Stimulated activated CD4-positive, alpha-beta T cell treated with anti-CD3 and anti-CD28 coated beads, Interleukin-12 subunit alpha, Interleukin-12 subunit beta, amount 100 ng/mL, for 4 hours (primary cell): ENCODE measurements at places on chromosomes 2 and 18.

GRCh38 chr18:13382954-13383827 is 164.6 kb downstream of the LDLRAD4 start:
- DNase-seq = no peak

GRCh38 chr2:224934526-224935188 is 107.6 kb downstream of the DOCK10 start:
- no peak for DNase-seq

- DNase-seq = no peak
These were observed at the start of gene SULT1C3 for GRCh38 chr2:108239786-108240185. Gene SULT1C3, plus strand, starts transcription at chr2:108239968. Its CDS starts 7,227 bp downstream, at chr2:108247195.

DNA sequence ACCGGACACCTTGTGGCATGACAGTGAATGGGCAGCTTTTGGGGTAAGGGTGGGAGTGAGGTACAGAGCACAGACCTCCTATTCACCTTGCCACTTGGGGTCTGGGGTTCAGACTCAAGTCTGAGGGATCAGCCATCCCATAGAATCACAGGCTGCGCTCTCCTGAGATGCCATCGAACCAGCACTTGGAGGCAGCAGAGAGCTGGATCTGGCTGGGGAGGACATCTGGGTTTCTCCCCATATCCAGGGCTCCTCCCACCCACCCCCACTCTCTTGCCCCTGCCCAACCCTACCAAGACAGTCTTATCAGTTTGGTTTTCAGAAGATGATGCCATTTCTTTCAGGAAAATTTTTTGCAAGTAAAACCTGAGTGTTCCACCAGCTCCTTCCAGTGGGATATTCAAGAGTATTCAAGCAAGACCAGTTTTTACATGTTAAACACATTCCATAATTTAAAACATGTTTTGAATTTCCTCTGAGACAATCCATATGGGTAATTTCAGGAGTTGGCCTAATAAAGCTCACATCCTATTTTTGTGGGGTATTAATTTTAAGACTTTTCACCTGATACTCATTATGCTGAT is 29.2 kb upstream of the TEX44 start:
- DNase-seq = no peak

DNA sequence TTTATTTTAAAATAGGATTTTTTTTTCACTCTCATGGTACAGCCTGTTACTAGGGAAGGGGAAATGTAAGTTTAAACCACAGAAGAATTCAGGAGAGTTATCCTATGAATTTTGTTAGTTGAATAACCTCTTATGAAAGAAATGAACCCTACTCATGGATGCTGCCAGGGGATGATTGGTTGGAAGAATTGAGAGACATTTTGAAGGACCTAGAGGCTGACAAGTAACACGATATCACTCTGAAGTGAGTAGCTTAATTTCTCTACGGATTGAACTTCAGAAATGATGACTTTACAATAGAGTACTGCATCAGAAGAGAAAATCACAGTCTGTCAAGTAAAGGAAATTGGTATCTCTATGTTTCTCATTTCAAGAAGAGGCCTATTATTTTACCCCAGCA is 1346.2 kb downstream of the SUCLG1 start:
- DNase-seq = no peak

DNA sequence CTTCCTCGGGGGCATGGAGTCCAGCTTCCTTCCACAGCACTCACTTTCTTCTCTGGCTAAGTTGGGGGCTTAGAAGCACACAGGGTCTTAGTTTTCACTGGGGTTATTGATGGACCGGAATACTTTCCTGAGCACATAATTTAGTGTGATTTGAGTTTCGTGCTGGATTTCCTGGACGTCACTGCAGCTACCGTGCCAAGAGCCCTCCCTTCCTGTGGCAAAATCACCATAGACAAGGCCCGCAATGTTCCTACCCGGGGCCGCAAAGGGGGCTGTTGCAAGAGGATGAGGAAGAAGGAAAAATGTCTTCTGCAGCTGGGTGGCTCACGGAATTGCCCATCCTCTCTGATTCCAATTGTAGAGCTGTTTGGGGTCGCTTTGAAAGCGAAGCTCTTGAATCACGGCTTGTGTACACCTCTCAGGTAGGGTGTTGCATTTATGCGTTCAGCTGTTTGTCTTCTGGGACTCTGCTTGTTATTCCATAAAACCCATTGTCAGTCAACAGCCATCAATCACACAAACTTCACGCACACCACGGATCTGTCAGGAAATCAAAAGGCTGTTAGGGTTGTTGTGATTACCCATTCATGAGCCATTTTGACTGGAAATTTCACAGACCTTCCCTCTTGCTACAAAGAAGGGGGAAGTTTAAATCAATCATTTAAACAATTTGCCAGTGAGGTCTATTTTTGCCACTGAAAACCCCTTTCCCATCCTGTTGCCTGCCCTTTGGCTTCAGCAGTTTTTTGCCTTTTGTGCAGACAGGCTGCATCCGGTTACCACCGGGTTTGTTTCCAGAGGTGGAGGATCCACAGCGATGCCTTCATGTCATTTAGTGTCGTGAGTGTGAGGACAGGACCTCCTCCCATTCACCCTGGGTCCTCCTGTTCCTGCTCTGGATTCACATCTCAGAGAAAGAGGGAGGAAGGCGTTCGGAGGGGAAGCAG is 36.0 kb downstream of the SMIM21 start:
- no peak for DNase-seq

DNA sequence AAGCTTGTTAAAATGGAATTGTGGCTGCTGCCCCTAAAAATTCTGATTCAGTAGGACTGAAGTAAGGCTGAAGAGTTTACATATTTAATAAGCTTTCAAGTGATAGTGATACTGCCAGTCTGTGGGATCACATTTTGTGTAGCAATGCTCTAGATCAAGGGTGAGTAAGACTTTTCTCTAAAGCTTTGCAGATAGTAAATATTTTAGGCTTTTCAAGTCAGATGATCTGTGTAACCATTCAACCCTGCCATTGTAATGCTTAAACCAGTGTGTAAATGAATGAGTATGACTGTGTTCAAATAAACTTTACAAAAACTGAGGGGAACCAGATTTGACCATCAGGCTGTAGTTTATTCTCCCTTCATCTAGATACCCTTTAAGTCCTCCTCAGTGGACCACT is 92.7 kb downstream of the PIK3C3 start:
- DNase-seq = no peak

DNA sequence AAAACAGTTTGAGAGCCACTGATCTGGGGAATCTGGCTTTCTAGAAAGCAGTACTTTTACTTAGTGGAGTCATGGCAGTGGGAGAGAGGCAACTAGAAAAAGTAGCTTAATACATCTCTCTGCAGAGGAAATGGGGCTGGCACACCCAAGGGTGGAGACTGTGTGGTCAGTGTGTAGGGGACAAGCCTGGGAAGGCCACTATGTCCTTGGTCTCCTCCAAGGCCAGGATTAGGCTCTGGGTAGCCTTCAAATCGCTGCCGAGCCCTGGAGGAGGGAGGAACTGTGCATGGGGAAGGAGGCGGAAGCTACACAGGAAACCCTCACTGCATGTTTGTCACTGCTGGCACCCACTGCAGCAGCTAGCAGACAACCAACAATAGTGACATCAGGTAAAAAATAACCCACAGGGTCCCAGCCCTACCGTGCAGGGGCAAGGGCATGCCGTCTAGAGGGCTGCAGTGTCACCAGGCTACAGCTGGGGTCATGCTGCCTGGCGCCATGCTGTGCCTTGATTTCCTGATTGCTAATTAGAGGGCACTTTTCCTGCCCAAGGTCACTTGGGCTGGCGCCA is 34.8 kb downstream of the LBH start:
- no peak for DNase-seq

- DNase-seq = no peak
These were observed 5.3 kb upstream of the NCL start for GRCh38 chr2:231469583-231469950.

GRCh38 chr2:156511803-156512202 is 75.6 kb downstream of the GPD2 start:
- DNase-seq = no peak

GRCh38 chr2:82875858-82876257 is 1583.2 kb downstream of the SUCLG1 start:
- no peak for DNase-seq

DNA sequence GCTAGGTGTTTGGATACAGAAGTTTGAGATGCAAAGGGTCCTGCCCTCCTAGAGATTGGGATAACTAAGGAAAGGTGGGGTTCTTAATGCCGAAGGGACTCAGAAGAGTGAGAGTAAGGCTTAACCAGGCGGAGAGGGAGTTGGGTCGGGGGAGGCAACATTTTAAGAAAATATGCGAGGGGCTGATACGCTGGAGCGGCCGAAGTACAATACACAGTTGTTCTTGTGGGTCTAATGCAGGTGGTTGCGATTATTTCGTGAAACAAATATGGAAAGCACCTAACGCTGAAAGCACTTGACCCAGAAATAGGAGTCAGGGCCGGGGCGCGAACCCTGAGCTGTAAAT is 344 bp upstream of the MRPL33 start:
- DNase-seq = no peak

- no peak for DNase-seq
These were observed 24.4 kb upstream of the CHMP1B start for GRCh38 chr18:11826836-11827235.

- DNase-seq = no peak
These were observed 19.9 kb downstream of the MBP start for GRCh38 chr18:77112747-77113092.

DNA sequence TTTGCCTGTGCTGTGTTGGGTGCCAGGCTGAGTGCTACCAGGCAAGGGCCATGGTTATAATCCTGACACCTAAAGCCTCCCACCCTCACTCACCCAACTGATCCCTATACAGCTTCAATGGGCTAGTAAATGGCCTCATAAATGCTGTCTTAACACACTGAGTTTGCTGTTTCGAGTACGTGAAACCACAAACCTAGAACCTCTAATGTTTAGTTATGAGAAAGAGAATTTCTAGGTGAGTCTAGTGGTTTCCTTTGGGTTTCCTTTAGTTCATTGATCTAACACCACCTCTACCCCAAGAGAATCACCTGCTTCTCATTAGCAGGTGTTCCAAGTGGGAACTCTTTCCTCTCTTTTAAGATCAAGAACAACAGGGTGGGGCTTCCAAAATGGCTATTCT is 172.0 kb downstream of the MC4R start:
- DNase-seq = no peak

DNA sequence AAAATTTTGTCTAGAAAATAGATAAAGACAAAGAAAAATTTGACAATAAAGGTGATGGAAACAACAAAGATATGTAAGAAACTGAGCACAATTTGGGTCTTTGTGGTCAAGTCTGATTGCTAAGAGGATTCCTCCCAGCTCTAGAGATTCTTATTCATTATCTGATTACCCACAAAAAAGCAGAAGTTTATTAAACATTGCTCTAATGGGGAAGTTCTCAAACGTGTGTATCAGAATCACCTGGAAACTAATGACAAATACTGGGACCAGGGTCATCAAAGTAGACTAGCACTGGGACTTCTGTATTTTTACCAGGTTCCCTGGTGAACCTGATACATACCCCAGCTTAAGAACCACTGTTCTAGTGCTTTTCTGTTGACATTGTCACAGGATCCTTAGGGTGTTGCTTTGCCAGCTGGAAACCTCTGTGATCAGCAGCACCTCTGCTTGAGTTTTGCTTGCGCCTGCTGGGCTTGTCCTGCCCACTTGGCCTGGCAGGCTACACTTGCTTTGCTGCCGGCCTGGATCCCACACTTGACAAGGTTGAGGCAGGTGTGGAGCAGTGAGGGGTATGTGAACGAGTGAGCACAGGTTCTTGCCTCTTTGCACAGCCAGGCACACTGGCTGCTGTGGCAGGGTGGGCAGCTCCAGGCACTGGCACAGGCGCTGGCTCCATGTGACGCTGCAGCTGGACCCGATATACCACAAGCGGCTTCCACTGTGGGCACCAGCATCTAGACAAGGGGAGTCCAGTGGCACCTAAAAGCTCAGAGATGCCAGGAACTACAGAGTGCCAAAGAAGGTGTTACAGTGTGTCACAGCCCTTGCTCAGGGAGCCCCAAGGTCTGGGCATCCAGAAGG is 6.2 kb upstream of the GORASP2 start:
- DNase-seq = no peak

DNA sequence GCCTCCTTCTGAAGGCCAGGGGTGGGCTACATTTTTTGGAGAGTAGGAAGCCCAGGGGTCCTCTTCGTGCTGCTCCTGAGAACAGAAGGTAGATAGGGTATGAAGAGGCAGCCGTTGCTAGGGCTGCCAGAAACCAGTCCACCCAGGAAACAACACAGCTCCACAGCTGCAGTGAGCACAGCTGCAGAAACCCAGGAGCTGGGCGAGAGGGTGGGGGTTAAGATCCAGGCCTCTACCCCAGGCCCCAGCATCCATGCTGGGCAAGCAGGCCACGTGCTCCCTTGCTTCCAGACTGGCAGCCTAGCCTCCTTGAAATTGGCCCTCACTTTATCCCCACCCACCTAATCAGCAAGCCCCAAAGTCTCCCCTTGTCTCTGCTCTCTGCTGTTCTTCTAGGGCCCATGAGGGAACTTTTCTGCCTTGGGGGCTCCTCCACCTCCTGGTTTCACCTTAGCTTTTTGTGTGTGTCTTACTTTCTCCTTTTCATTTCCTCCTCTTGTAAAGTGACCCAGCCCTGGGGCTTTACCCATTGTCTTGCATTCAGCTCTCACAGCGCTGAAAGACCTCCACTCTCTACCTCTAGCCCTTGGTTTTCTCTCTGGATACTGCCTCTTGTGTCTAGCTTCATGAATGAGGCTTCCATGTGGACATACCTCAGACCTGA is 30.7 kb downstream of the STON1 start:
- DNase-seq = no peak

GRCh38 chr18:59851784-59852399 is 47.9 kb upstream of the PMAIP1 start:
- no peak for DNase-seq
